ENCODE measurements at places on chromosomes 7 and 10. TPM values are rescaled to one million over a fixed set of nuclear protein-coding genes. Genes with fewer than 3 reads are reported as not detected.

Gene AKR1B15
- total RNA-seq: not detected

Gene EN2
- not detected for total RNA-seq

Gene TAS2R5
- total RNA-seq: not detected

- H3K4me3 ChIP-seq: peak overlapping the region; percentile 89
- no peak overlapping the region for H3K27ac ChIP-seq
- peaks cover 15% of the 10 kb centered on the region for H3K4me1 ChIP-seq
Measured at GRCh38 chr7:140922741-140923345, 1.9 kb downstream of the BRAF start.
